ENCODE measurements at places on chromosomes 16 and 17.

GRCh38 chr16:72195609-72196008 is 23.7 kb upstream of the PMFBP1 start:
- no peak for DNase-seq

DNA sequence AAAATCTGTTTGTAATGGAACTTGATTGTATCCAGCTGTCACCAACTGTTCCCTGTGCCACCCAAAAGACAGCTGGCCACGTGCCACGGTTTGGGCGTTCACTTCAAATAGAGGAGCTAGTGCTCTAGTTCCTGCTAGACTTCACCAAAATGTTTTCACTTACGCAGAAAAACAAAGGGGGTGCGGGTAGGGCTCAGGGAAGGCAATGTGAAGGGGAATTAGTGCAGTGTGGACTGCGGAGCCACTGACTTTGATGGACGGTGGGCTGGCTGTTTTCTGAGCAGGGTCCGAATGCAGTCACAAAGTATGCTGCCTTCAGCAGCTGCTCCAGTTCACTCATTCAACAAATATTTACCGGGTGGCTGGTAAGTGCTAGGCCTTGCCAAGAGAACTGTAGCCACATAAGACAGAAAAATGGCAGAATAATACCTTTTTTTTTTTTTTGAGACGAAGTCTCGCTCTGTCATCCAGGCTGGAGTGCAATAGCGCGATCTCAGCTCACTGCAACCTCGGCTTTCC is 7.6 kb upstream of the CYTH1 start:
- no peak for DNase-seq

DNA sequence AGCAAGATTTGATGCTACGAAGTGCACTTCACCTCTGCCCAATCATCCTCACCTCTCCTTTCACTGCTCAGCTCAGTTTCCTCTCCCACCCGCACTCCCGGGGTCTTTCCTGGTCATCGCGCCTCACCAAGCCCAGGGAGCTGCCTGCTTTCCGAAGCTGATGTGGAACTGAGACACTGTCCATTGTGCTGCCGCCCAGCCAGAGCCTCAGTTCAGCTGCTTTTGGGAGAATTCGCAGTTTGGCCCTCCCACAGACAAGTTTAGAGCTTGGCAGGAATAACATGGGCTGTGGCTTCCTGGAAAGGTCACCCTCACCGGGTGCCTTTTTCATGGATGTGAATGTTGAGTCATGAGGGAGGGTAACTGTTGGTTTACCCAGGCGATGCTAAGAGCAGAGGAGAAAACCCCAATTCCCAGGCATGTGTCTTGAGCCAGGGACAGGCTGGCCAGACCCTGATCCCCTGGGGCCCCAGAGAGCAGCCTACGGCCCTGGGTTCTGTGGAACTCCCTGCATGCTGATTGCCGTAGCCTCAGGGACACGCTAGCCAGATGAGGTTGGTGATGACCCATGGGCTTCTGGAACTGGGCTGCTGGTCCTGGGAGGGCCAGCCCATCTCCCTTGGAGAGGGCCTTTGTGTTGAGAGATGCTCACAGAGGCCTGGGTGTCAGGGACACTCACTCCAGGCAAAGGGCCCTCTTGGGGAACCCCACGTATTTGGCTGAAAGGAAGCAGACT is 1687.5 kb downstream of the TP53TG3F start:
- DNase-seq, result no peak

DNA sequence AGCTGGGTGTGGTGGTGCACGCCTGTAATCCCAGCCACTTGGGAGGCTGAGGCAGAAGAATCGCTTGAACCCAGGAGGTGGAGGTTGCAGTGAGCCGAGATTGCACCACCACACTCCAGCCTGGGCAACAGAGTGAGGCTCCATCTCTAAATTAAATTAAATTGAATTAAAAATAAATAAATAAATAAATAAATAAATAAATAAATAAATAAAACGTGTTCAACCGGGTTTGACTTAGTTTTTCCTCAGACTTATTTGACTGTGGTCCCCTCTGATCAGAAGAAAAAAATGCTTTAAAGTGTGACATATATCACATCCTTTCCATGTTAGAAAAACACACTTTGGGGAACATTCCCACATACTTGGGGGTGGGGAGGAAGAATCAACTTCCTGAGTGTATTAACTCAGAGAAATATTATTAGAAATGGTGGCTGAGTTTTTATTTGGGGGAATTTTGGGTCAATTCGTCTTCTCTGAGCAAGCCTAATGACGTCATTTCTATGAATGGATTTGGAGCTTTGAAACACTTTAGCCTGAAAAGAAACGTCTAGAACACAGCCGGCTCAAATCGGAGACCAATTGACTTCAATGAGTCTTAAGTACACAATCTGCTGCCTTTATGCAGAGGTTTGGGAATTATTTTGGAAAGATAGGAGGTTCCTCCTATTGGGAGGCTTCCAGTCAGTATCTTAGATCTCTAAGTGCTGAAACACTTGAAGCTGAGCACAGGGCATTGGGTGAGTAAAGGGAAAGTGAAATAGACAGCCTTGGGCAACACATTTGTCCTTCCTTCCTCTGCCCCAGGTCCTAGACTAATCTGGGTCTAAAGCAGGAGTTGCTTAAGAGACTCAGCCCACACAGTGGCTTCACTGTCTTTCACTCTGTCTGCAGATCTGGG is 132.6 kb downstream of the PITPNC1 start:
- DNase-seq, result no peak

Data from hindlimb muscle (tissue), 1 donor.